ENCODE measurements at places on chromosomes 3 and 15. TPM values are rescaled to one million over a fixed set of nuclear protein-coding genes. Genes with fewer than 3 reads are reported as not detected.

ROPN1 gene
- polyA plus RNA-seq: not detected

DNA sequence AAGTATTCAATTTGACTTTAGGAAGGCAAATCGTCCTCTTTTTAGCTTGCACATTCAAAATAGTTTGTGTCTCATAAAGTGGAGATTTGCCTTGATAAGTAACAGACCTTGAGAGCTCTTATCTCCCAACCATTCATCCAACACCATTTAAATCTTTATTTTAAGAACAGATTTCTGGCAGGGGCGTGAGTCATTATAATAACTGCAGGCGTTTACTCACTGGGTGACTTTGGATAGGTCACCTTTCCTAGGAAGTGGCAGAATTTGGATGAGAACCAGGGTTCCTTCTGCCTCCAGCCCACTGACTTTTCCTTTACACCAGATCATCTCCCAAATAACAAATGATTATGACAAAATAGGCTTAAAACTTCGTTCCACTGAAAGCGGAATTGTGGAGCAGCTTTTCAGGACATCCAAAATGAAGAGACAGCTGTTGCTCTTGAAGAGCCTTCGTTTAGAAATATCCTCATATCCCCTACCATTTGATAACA lies 5.0 kb downstream of the LMCD1 start:
- DNase-seq: no peak

DNA sequence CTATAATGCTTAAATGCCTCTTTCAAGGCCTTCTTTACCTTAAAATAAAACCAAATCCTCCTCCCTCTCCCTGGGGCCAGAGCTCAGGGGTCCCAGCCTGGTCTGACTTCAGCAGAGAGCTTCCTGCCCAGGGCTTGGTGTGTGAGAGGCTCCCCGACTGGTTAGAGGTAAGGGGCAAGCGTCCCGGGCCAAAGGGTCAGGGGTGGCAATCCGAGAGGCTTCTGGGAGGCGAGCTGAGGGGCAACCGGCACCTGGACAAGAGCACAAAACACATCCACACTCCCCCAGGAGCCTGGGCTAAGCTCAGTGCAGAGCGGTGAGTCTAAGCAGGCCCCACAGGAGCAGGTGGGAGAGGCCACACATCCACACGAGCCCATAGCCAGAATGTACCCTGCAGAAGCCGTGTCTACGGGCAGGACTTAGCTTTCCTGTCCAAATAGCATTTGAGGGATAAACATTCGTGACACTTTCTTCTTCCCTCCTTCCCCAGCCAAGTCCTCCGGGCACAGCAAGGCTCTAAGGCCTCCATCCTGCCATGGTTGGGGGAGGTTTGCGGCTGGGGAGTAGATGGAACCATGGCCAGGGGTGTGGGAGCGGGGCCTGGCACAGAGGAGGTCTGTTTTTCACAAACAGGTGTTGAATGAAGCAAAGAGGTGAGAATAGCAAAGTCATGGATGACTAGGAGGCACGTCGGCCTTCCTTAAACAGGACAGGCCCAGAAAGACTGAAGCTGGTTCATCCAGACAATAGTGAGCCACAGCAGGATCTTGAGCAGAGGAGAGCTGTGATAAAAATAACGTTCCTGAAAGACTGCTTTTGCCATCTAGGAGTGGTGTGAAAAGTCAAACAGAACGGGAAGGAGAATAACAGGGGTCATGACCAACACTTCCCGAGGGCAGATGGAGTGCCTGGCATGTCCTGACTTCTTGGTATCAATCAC lies 98.7 kb upstream of the IQSEC1 start:
- DNase-seq: no peak

AHSG gene
- polyA plus RNA-seq: not detected

MKRN3 gene
- 0.33 TPM for polyA plus RNA-seq

FOXB1 gene
- not detected for polyA plus RNA-seq

DNA sequence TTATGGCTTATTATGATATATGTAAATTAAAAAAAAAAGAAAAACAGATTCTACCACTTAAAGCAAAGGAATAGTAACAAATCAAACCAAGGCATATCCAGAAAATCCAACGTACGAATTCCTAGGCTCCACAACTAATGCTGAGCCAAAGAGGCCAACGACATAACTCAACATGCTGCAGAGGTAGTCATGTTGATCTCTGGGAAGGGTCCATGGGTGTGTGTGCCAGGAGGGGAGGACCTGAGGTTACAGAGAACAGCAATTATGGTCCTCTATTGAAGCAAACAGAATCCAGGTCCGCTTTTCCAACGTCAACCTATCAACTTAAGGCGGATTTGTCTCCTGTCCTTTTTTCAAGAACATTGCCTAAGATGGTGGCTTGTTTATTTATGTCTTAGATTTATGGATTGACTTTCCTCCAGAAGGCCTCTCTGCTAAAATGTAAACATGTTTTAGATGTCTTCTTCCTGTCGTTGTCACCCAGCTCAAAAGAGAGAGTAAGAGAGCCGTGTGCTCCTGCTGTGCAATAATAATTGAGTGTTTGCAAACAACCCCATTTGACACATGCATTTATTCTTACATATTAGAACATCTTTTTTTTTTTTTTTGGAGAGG lies 20.4 kb downstream of the NANOGP8 start:
- no peak for DNase-seq

DNA sequence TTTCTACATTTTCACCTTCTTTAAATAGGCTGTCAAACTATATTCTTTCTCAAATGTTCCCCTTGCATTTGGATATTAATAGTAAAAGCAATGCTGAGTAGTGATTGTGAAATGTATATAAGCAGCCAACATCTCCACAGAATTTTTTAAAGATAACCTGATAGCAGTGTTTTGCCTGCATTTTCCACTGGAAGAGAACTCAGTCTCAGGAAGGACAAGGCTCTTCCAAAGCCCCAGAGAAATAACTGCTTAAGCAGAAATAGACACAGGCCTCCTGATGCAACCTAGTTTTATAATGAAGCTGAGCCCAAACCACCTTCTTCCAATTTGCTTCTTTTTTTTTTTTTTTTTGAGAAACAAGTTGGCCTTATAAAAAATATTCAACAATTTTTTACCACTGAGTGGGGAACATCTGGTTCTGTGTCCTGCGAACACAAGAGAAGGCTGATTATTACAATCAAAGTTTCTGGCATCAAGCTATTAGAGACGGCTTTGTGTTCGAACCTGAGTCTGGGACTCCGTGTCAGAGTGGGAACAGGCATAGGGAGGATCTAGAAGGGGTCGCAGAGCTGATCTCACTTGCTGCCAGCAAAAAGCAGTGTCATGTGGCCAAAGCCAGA lies 332.5 kb upstream of the TBL1XR1 start:
- DNase-seq: no peak

CACNA2D3 gene
- polyA plus RNA-seq: 10.4 TPM

Data from CD14-positive monocyte (primary cell).